ENCODE measurements at places on chromosomes 2 and 18.

- peak overlapping the region; percentile 14 for H3K4me3 ChIP-seq
- H3K27ac ChIP-seq = peak overlapping the region; percentile 54
- H3K27me3 ChIP-seq = no peaks in the 10 kb centered on the region
These were observed 38.8 kb downstream of the NRP2 start for GRCh38 chr2:205721057-205721449.

DNA sequence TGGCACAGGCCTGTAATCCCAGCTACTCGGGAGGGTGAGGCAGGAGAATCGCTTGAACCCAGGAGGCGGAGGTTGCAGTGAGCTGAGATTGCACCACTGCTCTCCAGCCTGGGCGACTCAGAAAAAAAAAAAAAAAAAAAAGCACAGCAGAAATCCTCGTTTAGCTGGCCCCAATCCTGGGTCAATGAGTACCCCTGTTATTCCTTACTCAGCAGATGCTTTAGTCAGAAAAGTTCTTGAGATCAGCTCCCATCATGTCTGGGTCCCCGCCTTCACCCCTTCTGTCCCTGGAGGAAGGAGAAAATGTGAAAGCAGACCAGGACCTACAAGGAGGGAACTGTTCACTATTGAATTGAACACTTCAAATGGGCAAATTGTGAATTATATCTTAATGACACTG is 16.4 kb upstream of the KCNG3 start:
- no peak overlapping the region for H3K27ac ChIP-seq
- H3K27me3 ChIP-seq = no peaks in the 10 kb centered on the region
- no peaks in the 10 kb centered on the region for H3K4me1 ChIP-seq
- H3K36me3 ChIP-seq = no peaks in the 10 kb centered on the region
- no peak overlapping the region for H3K4me3 ChIP-seq

DNA sequence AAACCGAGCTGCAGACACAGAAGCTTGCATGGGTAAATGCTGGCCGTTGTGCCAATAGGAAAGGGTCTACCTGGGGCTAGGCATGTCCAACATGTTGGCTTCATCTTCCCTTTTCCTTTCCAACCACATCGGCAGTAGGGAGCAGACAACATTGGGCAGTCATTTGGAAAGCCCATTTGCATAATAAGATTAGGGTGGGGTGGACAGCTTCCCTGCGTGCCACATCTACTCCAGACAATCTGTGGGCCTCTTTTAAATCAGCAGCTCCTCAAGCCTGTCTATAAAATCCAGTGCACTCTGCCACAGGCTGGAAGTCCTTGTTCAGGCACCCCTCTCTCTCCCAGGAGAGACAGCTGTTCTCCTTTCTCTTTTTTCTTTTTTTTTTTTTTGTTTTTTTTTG is 203.6 kb upstream of the KYNU start:
- DNase-seq = no peak
- no peaks in the 10 kb centered on the region for H3K36me3 ChIP-seq
- no peaks in the 10 kb centered on the region for H3K27me3 ChIP-seq

DNA sequence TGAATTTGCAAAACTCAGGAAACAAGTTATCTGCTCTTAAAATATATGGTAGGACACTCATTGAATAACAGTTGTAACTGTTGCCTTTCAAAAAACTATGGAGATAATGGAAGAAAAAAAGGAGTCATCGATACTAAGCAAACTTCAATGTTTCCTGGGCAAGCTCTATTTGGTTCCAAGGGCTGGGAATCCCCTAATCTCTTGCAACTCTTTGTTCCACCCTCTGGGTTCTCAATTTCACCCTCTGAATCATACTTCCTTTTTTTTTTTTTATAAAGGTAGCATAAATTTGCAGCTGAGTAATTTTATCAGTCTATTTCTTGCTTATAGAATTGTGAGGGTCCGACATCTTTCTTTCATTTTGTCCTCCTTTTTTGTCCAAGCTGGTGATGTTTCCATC is 36.7 kb downstream of the SLC9A4 start:
- H3K27ac ChIP-seq = no peak overlapping the region
- H3K36me3 ChIP-seq = no peaks in the 10 kb centered on the region
- H3K4me3 ChIP-seq = no peak overlapping the region
- H3K27me3 ChIP-seq = no peaks in the 10 kb centered on the region
- no peaks in the 10 kb centered on the region for H3K4me1 ChIP-seq
- DNase-seq = no peak

GRCh38 chr2:80869858-80870438 is 565.4 kb upstream of the LRRTM1 start:
- H3K27me3 ChIP-seq = no peaks in the 10 kb centered on the region
- no peak overlapping the region for H3K27ac ChIP-seq
- H3K4me1 ChIP-seq = no peaks in the 10 kb centered on the region
- no peaks in the 10 kb centered on the region for H3K36me3 ChIP-seq
- DNase-seq = no peak
- H3K4me3 ChIP-seq = no peak overlapping the region

GRCh38 chr2:105643405-105644173 is 101.1 kb upstream of the NCK2 start:
- no peaks in the 10 kb centered on the region for H3K4me1 ChIP-seq
- H3K27ac ChIP-seq = no peak overlapping the region
- no peaks in the 10 kb centered on the region for H3K36me3 ChIP-seq
- DNase-seq = no peak
- H3K4me3 ChIP-seq = no peak overlapping the region

DNA sequence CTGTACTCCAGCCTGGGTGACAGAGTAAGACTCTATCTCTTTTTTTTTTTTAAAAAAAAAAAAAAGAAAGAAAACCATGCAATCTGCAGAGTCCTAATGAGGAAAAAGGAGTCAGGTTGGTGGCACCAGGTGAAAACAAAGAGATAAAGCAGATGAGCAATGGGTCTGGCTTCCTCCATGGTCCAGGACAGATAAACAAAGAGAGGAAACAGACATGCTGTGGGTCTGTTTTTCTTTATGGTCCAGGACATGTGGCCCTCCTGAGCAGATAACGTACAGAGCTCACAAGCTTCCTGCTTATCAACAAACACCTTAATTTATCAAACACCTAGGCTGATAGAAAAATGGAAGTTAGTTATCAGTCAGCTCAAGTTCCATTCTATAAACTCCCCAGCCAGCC is 24.4 kb upstream of the TUBB6 start:
- peaks cover 12% of the 10 kb centered on the region for H3K4me1 ChIP-seq
- H3K27me3 ChIP-seq = peaks cover 13% of the 10 kb centered on the region
- H3K36me3 ChIP-seq = no peaks in the 10 kb centered on the region
- no peak for DNase-seq

- H3K27me3 ChIP-seq = no peaks in the 10 kb centered on the region
- H3K4me1 ChIP-seq = no peaks in the 10 kb centered on the region
- no peak for DNase-seq
- H3K4me3 ChIP-seq = no peak overlapping the region
- no peaks in the 10 kb centered on the region for H3K36me3 ChIP-seq
These were observed 17.1 kb downstream of the KRCC1 start for GRCh38 chr2:88038263-88039105.

DNA sequence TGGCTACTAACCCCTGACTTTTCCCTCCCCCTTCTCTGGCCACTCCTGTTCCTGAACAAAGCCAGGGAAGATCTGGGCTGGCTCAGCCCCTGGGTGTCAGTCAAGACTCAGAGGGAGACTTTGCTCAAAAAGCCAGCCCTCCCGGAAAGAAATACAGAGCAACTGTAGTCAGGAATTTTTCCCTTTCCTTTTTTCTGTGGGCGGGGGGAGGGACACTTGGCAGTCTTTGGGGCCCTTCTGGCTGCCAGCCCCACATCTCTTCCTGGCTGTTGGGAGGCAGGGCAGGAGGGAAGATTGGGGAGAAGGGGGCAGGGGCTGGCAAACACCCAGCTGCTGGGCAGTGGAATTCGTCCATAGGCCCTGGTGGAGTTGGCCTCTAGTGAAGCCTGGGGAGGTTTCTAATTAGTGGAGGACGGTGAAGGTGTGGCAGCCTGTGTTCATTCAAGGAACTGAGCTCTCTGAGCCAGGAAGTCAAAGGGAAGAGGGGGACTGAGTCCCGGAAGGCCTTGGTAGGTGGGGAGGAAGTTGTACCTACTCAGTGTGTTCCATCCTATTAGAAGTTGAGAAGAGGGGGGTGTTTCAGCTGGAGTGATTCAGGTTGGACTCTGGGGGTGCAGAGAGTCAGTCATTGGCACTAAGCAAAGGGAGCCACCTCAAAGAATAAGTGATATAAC is 10.9 kb downstream of the IGFBP2 start:
- H3K36me3 ChIP-seq = peaks cover 35% of the 10 kb centered on the region
- no peak overlapping the region for H3K4me3 ChIP-seq
